ENCODE measurements at places on chromosomes 7 and 10. TPM values are rescaled to one million over a fixed set of nuclear protein-coding genes. Genes with fewer than 3 reads are reported as not detected.

Gene AGR3
- total RNA-seq: not detected

Gene NME8
- not detected for total RNA-seq

Gene CLDN12
- 58.6 TPM for total RNA-seq

Gene SEMA3E
- total RNA-seq: 0.13 TPM

Gene INMT
- 12.0 TPM for total RNA-seq

Gene ZWINT
- total RNA-seq: 5.7 TPM

Gene SBDS
- 89.3 TPM for total RNA-seq

Gene IFIT1
- total RNA-seq: 22.2 TPM

Gene LRRD1
- total RNA-seq: 0.07 TPM

Gene PNLIPRP2
- not detected for total RNA-seq

Gene LDB3
- total RNA-seq: 0.96 TPM

Measured in smooth muscle cell of the pulmonary artery (primary cell).